ENCODE measurements at places on chromosomes 11 and 22. TPM values are rescaled to one million over a fixed set of nuclear protein-coding genes. Genes with fewer than 3 reads are reported as not detected.

Gene ADAMTS8
- total RNA-seq, result not detected

Gene SEC14L6
- not detected for total RNA-seq

GRCh38 chr11:74282914-74283371 lies 28.5 kb downstream of the P4HA3 start:
- H3K36me3 ChIP-seq, result no peaks in the 10 kb centered on the region
- H3K4me3 ChIP-seq, result no peak overlapping the region
- peaks cover 4% of the 10 kb centered on the region for H3K27me3 ChIP-seq
- DNase-seq, result no peak
- no peak overlapping the region for H3K27ac ChIP-seq
- peaks cover 1% of the 10 kb centered on the region for H3K4me1 ChIP-seq

Gene OR2AG1
- not detected for total RNA-seq

GRCh38 chr11:132864811-132865576 lies 667.3 kb downstream of the OPCML start:
- no peaks in the 10 kb centered on the region for H3K4me1 ChIP-seq
- H3K4me3 ChIP-seq, result no peak overlapping the region
- H3K27me3 ChIP-seq, result no peaks in the 10 kb centered on the region
- no peaks in the 10 kb centered on the region for H3K36me3 ChIP-seq
- H3K27ac ChIP-seq, result no peak overlapping the region
- no peak for DNase-seq

DNA sequence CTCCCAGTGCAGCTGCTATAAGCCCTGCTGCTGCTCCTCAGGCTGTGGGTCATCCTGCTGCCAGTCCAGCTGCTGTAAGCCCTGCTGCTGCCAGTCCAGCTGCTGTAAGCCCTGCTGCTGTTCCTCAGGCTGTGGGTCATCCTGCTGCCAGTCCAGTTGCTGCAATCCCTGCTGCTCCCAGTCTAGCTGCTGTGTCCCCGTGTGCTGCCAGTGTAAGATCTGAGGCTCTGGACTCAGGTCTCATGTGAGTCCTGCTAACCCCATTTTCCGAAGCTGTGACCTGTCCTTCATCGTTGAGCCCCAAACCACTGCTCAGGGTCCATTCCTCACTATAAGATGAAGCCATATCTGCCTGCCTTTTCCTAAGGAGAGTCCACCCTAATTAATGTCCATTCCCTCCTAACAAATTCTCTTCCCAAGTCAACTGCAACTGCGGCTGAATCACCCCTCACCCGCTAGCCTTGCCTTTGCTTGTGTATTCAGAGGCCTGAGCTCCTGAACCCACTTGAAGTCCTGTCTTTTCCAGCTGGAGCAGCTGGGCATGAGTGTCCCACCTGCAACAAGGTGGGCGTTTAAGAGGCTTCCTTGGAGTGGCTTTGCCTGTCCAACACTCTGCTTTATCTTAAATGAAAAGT lies 626 bp downstream of the KRTAP5-7 start:
- H3K36me3 ChIP-seq, result no peaks in the 10 kb centered on the region
- no peak overlapping the region for H3K4me3 ChIP-seq
- no peak overlapping the region for H3K27ac ChIP-seq
- peaks cover 2% of the 10 kb centered on the region for H3K27me3 ChIP-seq
- DNase-seq, result no peak

Gene OR8A1
- total RNA-seq, result not detected

DNA sequence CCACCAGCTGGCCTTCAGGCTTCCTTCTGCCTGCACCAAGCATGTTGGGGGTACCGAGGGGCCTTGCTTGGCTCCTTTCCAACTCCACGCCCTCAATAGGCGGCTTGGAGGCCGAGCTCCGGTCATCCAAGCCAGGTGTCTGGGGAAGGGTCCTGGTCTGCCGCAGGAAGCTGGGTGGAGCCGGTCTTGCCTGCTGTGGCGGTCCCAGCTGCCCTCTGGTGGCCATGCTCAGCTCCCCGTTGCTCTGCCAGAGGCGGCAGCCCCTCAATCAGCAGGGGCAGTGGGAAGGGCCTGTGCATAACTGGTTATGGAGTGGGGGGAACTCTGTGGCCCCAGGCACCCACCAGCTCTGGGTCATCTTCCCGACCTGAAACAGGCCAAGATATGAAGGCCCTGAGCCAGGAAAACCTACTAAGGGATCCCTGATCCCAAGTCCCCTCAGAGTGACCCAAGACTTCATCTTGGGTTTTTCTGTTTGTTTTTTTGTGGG lies 3.2 kb downstream of the ARVCF start:
- H3K27ac ChIP-seq, result no peak overlapping the region
- no peaks in the 10 kb centered on the region for H3K36me3 ChIP-seq
- H3K27me3 ChIP-seq, result peaks cover 18% of the 10 kb centered on the region
- no peak for DNase-seq

- H3K27ac ChIP-seq, result no peak overlapping the region
- no peaks in the 10 kb centered on the region for H3K4me1 ChIP-seq
- H3K36me3 ChIP-seq, result peaks cover 21% of the 10 kb centered on the region
- no peaks in the 10 kb centered on the region for H3K27me3 ChIP-seq
- no peak for DNase-seq
- H3K4me3 ChIP-seq, result no peak overlapping the region
Measured at GRCh38 chr22:17199003-17199731, 20.1 kb downstream of the ADA2 start.

GRCh38 chr11:8330404-8330803 lies 66.7 kb upstream of the LMO1 start:
- no peak overlapping the region for H3K27ac ChIP-seq
- DNase-seq, result no peak
- no peak overlapping the region for H3K4me3 ChIP-seq
- no peaks in the 10 kb centered on the region for H3K4me1 ChIP-seq
- no peaks in the 10 kb centered on the region for H3K27me3 ChIP-seq

GRCh38 chr11:985406-985805 lies 51.1 kb downstream of the MUC6 start:
- H3K27ac ChIP-seq, result no peak overlapping the region
- H3K4me3 ChIP-seq, result no peak overlapping the region
- no peaks in the 10 kb centered on the region for H3K4me1 ChIP-seq
- H3K27me3 ChIP-seq, result no peaks in the 10 kb centered on the region

DNA sequence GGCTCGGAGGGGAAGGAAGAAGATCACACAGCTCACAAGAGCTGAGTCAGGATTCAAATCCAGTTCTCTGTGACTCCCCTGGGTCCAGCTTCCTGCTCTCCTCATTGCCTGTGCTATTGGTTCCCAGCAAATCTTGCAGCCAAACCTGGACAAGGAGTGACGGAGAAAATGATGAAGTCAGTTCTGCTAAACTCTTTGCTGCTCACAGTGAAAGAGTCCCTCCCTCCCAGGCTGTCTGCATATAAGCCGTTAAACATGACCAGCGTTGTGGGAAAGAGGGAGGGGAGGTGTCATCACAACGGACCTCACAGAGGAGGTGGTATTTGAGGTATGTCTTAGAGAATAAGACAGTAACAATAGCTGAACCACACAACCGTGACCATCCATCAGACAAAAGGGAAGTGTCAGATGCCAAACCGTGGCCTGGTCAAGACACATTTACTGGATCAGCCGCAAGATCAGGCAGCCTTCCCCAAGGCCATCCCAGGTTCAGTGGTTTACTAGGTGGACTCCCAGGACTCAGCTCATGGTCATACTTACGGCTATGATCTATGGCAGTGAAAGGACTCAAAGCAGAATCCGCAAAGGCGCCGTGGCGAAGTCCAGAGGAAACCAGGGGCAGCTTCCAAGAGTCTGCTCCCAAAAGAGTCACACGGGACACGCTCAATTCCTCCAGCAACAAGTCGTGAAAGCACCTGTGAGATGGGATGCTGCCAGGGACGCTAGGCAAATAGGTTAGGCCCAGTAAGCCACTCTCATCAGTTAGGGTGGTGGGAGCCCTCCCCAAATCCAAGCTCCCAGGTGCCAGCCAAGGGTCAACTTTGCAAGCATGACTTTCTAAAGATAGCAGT lies 2.8 kb upstream of the CYTH4 start:
- H3K4me1 ChIP-seq, result peaks cover 59% of the 10 kb centered on the region
- no peaks in the 10 kb centered on the region for H3K27me3 ChIP-seq
- H3K4me3 ChIP-seq, result no peak overlapping the region
- DNase-seq, result no peak
- H3K36me3 ChIP-seq, result peaks cover 8% of the 10 kb centered on the region
- H3K27ac ChIP-seq, result no peak overlapping the region

DNA sequence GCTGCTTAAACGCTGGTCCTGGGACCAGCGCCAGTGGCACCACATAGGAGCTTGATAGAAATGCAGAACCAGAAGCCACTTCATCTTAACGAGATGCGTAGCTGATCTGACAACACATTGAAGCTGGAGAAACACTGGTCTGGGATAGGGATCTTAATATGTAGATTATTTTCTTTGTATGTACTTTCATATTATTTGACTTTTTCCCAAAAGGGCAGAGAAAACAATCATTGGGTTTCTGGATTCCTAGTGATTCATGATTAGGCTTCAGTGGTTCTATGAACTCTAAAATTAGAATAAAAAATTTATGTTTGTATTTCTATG lies 12.3 kb downstream of the MPEG1 start:
- H3K27ac ChIP-seq, result no peak overlapping the region
- peaks cover 12% of the 10 kb centered on the region for H3K27me3 ChIP-seq
- H3K36me3 ChIP-seq, result no peaks in the 10 kb centered on the region
- no peak overlapping the region for H3K4me3 ChIP-seq

Gene MLC1
- 0.39 TPM for total RNA-seq

GRCh38 chr22:35454416-35455054 lies 54.6 kb downstream of the MCM5 start:
- no peak overlapping the region for H3K4me3 ChIP-seq
- DNase-seq, result no peak
- no peak overlapping the region for H3K27ac ChIP-seq
- H3K4me1 ChIP-seq, result no peaks in the 10 kb centered on the region
- no peaks in the 10 kb centered on the region for H3K27me3 ChIP-seq

Gene KLHL35
- total RNA-seq, result 1.6 TPM

GRCh38 chr11:18394928-18395734 lies 768 bp downstream of the LDHA start:
- DNase-seq, result no peak
- H3K4me3 ChIP-seq, result peak overlapping the region; percentile 97
- peaks cover 56% of the 10 kb centered on the region for H3K36me3 ChIP-seq

DNA sequence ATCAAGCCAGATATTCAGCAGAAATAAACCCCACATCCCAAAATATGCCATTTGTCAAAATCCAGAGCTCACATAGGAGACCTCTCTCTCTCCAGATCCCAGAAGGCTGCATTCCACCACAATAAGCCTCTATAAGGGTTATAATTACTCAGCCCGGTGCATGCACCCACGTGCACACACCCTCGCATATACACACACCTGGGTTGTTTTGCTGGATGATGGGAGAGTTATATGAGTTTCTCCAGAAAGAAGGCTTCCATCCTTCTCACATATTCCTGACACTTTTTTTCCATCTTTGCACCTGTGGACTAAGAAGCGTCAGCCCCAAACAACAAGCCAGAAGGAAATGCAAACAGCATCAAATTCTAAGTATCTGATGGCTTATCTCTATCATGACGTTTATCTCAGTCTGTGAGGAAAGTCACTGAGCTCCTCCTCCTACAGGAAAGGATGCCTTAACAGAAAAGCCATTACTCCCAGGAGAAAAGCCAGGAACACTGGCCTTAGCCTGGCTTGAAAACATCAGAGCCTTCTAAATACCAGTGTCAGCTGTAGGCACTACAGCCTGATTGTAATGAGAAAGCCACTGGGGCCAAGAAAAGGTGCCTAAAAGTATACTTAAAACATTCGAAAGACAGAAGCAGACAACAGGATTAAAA lies 253.2 kb downstream of the LARGE1 start:
- H3K4me1 ChIP-seq, result no peaks in the 10 kb centered on the region
- no peak for DNase-seq
- H3K27me3 ChIP-seq, result no peaks in the 10 kb centered on the region
- no peak overlapping the region for H3K27ac ChIP-seq
- H3K36me3 ChIP-seq, result no peaks in the 10 kb centered on the region
- H3K4me3 ChIP-seq, result no peak overlapping the region

Gene ARHGAP32
- total RNA-seq, result 6.1 TPM

DNA sequence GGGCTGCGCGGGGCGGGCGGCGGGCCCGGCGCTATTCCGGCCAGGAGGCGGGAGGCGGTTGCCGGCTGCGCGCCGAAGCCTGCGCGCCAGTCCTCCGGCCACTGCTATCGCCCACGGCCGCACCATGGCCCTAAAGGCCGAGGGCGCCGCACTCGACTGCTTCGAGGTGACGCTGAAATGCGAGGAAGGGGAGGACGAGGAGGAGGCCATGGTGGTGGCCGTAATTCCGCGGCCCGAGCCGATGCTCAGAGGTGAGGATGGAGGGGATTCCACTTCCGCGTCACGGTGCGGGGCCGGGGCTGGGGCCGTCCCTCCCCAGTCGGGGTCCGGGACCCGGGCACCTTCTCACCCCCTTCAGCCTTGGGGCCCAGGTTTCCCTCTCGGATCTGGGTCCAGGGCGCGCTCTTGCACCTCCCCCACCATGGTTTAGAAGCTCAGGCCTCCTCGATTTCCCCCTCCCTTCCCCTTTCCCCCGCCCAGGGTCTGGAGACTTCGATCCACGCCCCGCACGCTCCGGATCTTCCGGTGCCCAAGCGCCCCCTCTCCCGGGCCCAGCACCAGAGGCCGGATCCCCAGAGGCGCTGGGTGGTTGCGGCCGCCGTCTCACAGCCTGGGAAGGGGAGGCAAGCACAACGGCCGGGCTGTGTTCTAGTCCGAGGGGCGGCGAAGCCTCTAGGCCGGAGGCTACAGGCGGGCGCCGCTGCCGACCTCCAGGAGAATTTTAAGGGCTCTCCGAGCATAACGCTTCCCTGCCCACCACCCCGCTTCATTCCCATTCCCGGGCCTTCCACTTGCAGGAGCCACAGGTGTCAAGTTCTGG lies 517 bp downstream of the SPINDOC start:
- peak; percentile 36 for DNase-seq
- H3K27me3 ChIP-seq, result no peaks in the 10 kb centered on the region
- H3K27ac ChIP-seq, result peak overlapping the region; percentile 60
- H3K4me1 ChIP-seq, result peaks cover 18% of the 10 kb centered on the region

- no peak for DNase-seq
- H3K27me3 ChIP-seq, result no peaks in the 10 kb centered on the region
- peak overlapping the region; percentile 90 for H3K4me3 ChIP-seq
Measured at GRCh38 chr11:128301756-128302155, 285.6 kb downstream of the ETS1 start.

Measured in activated T-helper 2 cell treated with anti-CD3 and anti-CD28 coated beads, Interferon-gamma antibody, Interleukin-2, Interleukin-4, amounts not matched to agents 10 μg/mL and 5 μg/mL and 100 μg/mL, durations not matched to agents 14 hours and 24 hours and 36 hours (primary cell).